ENCODE measurements at places on chromosomes 6 and 20.

GRCh38 chr6:99802396-99803031 is 191.5 kb downstream of the MCHR2 start:
- DNase-seq: no peak

DNA sequence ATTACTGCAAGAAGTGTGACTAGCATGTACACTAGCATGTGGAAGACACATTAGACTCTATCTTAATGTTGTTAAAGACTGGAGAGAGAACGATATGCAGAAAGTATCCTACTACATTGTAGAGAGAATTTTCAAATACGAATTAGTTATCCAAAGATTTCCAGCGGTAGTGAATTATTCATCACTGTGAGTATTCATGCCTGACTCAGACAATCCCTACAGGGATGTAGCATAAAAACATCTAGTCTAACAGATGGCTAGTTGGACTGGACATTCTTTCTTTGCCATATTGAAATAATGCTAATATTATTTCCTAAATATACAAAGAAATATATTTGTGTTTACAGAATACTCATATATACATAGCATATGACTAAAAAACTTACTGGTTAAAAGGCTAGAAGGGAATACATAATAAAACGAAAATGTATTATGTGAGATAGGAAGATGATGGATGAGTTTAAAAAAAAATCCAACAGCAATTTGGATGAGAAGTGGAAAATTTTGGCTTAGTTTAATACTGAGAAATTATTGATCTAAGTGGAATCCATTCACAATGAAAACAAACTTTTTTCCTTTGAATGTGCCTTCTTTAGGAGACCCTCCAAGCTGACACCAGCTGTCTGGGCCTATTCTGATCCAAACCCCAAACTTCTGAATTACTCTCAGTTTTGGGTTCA is 580.7 kb downstream of the RFPL4B start:
- no peak for DNase-seq

DNA sequence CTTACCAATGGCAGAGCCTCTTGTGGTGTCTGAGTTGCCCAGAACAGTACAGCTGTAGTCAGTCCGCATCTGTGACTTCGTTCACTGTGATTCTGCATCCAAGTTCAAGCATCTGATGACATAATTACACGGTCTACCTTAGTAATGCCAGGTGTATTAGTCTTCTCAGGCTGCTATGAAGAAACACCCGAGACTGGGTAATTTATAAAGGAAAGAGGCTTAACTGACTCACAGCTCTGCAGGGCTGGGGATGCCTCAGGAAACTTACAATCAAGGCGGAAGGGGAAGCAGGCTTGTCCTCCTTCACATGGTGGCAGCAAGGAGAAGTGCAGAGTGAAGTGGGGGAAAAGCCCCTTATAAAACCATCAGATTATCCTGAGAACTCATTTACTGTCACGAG is 163.9 kb upstream of the SULF2 start:
- DNase-seq: no peak

DNA sequence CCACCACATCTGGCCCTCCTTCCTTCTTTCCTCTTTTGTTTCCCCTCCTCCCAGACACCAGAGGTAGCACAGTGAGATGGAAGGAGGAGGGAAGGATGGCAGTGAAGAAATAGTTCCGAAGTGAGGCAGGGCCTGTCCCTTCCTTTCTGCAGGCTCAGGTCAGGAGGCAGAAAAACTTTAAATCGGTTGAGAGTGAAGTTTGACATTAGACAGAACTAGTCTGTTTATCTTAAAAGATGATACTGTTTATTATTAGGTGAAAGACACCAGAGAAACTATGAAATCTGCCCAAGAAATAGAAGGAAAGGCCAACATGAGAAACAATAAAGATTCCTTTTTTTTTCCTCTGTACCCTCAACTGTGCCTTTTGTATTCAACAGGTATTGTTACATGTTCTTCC is 670.3 kb downstream of the UTRN start:
- DNase-seq: no peak

- DNase-seq: no peak
Measured at GRCh38 chr6:13496513-13497190, 9.3 kb upstream of the GFOD1 start.

DNA sequence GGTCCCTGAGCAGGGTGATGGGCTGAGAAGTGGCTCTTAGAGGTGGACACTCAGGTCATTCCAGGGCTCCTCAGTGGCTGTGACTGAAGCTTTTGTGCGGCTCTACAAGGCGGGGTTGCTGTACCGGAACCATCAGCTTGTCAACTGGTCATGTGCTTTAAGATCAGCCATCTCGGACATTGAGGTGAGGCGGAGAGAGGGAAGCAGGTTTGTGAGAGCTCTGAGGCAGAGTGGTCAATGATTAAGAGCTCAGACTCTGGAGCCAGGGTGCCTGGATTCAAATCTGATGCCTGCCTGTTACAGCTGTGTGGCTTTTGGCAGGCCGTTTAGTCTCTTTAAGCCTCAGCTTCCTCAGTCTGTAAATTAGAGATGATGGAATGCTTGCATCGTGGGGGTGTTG is 3.0 kb downstream of the VARS2 start:
- DNase-seq: no peak

- DNase-seq: no peak
Measured at GRCh38 chr6:42138630-42139619, 3.5 kb downstream of the C6orf132 start.

- no peak for DNase-seq
Measured at GRCh38 chr20:57325632-57326356, 3.8 kb upstream of the SPO11 start.

DNA sequence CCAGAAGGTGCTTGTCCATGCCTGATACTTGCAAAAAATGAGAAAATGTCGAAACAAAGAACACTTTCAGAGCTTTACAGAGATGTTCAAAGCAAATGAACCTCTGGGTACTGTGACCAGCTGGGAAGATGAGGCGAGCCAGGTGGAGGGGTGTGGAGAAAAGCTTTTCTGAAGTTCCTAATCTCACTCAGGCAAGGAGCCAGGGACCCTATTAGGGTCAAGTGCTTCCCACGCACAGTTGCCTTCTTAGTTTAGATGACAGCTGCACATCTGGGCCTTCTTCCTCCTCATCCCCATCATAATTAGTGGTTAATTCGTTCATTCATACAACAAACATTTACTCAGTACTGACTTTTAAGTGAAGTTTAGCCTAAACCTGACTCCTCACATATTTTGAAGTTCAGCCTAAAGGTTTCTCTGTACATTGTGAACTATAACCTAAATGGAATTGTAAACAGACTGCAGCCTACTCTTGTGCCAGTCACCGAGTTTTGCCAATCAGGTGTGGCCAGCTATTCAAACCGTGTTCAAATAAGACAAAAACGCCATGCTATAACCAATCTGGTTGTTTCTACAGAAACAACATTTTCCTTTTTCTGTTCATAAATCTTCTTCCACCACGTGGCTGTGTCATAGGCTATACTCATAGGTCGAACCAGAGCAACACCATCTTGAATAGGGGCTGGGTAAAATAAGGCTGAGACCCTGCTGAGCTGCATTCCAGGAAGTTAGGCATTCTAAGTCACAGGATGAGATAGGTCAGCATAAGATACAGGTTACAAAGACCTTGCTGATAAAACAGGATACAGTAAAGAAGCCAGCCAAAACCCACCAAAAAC is 19.3 kb upstream of the AHCY start:
- DNase-seq: no peak

GRCh38 chr6:170134031-170134470 is 156.8 kb downstream of the DLL1 start:
- no peak for DNase-seq

- no peak for DNase-seq
Measured at GRCh38 chr6:136532030-136532429, 18.2 kb downstream of the MAP7 start.

GRCh38 chr20:53706008-53706465 is 112.4 kb upstream of the ZNF217 start:
- no peak for DNase-seq

GRCh38 chr6:162591517-162591916 is 136.0 kb downstream of the PRKN start:
- no peak for DNase-seq

- no peak for DNase-seq
Measured at GRCh38 chr6:78340755-78341154, 526.6 kb upstream of the IRAK1BP1 start.

DNA sequence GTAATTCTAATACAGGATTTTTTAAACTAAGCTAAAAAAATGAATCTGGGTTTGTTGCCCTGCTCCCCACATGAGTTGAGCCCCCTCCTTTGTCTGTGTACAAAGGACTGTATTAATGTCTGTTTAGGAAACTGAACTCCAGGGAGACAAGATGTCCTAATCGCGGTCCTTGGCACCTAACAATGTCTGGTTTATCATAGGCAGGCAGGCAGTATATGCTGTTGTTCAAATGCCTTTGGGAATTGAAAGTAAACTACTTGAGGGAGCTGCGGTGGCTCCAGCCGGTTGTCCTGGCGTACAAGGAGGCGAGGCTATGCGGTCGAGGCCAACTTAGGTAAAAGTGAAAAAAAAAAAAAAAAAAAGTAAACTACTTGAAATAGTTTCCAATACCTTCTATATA is 98.5 kb downstream of the TULP4 start:
- DNase-seq: no peak

DNA sequence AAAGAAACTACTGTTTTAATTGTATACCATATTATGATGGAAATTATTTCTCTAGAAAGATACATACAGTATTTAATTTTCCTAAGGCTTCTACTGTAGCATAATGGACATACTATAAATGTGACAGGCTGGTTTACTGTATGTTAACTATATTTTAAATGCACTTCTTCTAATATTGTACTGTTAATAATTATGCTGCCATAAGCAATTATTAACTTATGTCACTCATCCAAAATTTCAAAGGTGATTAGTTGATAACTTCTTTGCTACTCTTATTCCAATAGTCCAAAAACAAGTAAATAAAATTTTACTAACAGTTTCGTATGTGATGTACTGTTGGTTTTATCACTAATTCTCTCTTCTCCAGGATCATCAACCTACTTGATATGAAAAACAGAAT is 28.1 kb downstream of the HIVEP2 start:
- no peak for DNase-seq

DNA sequence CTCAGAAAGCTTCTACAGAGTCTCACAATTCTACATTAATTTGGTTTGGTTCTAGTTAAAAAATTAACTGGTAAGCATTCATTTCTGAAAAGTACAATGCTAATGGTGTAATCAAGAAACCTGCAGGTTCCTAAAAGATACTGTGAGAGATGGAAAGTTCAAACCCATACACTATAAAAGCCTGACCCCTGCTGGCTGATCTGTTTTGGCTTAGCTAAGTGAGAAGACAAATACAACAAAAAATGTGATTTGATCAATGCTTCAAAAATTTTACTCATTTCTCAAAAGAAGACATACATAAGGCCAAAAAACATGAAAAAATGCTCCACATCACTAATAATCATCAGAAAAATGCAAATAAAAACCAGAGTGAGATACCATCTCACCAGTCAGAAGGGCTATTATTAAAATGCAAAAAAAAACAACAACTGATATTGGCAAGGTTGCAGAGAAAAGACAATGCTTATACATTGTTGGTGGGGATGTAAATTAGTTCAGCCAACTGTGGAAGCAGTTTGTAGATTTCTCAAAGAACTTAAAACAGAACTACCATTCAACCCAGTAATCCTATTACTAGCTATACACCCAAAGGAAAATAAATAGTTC is 102.8 kb downstream of the MOXD1 start:
- no peak for DNase-seq

- no peak for DNase-seq
Measured at GRCh38 chr6:146896062-146896813, 297.5 kb downstream of the ADGB start.

DNA sequence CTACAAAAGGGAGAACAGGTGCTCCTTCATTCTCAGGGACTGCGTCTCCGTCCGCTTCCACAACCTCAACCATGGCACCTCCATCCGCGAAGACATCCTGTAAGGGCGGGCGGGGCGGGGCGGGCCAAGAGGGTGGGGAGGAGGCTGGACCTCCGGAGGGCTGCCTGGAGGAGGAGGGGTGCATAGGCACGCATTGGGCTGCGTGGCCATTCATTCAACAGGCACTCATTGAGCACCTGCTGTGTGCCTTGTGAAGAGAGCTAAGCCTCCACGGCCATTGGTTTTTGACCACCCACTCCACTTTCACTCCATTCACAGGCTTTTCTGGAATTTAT is 435 bp downstream of the ZSWIM3 start:
- DNase-seq: no peak

DNA sequence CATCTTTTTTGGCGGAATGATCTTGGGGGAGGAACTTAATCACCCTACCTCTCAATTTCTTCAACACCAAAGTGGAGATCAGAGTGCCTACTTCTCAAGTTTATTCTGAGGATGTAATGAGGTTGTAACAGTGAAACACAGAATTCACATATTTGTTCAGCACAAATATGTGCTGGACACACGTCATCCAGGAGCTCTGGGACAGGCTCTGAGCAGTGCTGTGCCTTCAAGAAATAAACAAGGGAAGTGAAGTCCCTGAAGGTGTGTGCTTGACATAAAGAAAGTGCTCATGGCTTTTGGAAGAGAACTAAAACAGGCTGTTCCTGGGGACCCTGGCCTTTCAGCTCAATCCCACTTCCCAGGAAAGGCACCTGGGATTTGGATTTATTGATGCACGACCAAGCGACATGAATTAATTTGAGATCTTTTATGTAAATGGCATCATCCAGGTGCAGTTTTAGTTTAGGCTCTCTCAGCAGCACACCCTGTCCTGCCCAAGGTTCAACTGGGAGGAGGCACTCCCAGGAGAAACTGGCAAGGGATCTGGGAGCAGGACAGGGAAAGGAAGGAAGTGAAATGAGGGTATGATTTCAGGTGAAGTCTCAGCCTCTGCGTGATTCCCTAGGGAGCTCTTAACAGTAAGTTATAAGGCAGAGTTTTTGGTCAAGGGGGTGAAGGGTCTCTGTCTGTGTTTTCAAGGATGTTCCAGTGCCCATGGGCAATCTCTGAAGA is 211.0 kb downstream of the FOXA2 start:
- no peak for DNase-seq

DNA sequence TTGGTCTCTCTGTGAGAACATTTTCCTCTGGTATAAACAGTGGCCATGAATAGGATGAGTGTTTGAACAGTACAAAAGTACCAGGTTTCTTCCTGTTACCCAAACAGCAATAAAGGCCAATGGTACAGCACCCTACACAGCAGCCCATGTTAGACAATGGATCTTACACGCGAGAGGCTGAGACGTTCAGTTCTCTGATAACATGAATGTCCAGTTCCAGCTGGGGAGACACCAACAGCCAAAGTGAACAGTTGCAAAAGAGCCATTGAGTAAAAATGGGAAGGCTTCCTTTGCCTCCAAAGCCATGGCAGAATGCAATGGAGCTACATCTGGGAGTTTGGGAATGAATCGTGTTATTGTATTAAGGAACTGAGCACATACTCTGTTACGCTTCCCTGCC is 246.8 kb upstream of the SGK1 start:
- no peak for DNase-seq

DNA sequence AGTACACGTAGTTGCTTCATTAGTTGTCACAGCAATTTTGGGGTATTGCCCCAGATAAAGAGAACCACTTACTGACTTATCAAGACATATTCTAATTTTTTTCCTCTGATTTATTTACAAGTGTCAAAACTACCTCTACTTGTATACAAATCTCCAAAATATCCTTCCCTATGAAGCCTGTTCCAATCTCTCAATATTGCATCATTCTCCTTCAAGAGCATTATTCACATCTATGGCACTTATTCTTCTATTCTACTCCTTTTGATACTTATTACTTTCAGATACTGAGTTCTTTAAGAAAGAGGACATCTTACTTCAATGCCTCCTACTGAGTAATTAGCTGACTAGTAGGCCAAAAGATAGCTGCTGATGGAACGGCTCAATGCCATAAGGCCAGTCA is 105.2 kb downstream of the SMLR1 start:
- no peak for DNase-seq

- no peak for DNase-seq
Measured at GRCh38 chr6:149208134-149208601, 109.3 kb upstream of the TAB2 start.

- no peak for DNase-seq
Measured at GRCh38 chr6:29494131-29494530, 6.4 kb upstream of the MAS1L start.
